ENCODE measurements at places on chromosomes 6 and 20.
A peak's percentile ranks its signal among the peaks of the same experiment; 100 is the strongest.

DNA sequence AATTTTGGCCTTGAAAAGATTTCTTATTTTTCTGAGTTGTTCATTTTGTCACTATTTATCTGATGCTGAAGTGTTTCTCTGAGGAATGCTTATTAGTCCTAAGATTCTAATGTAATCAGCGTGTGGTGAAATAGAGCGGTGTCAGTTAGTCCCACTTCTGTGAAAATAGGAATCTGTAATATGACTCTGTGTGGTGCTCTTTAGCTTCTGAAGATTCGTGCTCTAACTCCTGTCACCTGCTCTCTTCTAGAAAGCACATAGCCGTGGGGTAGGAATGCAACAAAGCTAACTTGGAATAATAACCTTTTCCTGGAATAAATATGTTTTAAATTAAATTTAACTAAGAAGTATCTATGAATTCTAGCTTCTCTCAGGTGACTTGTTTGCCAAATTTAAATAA, 90.4 kb downstream of the BCKDHB start:
- DNase-seq = no peak

DNA sequence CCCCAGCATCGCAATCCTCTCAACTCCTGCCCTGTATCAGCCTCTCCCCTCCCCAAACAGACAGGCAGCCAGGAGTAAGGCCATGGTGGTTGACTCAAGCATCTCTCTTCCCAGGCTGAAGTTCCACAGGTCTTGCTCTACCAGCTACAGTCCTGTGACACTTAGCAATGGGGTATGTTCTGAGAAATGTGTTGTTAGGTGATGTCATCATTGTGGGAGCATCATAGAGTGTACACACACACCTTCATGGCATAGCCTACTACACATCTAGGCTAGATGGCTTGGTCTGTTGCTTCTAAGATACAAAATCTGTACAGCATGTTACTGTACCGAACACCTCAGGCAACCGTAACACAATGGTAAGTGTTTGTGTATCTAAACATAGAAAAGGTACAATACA, 29.5 kb upstream of the BCAS1 start:
- no peak for DNase-seq

DNA sequence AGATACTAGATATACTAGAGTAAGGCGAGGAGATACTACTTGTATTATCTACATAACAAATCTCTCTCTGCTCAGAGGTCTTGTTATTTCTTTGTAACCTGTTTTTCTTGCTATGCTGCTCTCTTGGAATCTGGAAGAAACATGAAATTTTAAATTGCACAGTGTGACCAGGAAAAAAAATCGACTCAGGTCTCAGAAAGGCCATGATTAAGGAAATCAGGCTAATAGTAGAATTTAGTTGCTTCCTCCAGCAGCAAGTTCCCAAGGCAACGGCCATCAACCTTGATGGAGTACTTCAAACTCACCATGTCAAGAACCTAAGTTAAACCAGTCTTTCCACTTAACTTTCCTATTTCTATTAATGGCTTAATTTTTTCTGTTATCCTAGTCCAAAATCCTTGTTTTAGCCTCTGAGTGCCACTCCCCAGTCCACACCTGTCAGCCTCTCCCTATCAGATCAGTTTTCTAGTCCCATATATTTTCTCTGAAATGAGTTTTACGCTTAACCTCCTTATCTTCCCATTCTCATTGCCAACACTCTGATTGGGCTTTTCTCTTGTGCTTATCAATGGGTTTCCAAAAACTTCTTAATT, 87.7 kb upstream of the BEND3 start:
- DNase-seq = no peak

GRCh38 chr6:71496018-71496721, 207.6 kb downstream of the OGFRL1 start:
- peak; percentile 38 for DNase-seq

DNA sequence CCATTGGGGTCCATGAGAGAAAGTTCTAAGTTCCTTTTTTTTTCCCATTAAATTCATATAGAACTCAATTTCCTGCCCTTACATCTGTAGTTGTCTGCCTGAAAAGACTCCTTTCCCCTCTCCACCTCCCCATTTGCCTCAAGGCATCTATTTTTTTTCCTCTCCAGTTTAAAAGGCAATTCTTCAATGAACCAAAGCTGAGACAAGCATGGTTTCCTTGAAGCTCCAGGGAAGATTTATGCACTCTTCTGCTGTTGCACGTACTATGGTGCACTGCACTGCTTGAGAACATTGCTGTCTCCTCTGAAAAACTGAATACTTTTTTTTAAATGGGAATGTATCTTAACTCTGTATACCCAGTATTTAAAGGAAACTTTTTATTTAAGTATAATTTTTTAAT, 465.2 kb downstream of the CD83 start:
- DNase-seq = no peak

DNA sequence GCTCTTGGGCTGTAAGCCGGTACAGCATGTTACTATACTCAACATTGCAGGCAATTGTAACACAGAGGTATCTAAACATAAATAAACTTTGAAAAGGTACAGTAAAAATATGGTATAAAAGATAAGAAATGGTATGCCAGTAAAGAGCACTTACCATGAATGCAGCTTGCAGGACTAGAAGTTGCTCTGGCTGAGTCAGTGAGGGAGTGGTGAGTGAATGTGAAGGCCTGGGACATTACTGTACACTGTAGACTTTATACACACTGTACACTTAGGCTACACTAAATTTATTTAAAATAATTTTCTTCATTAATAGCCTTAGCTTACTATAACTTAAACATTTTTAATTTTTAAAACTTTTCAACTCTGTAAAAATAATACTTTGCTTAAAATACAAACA, 37.8 kb upstream of the ANKEF1 start:
- DNase-seq = no peak

GRCh38 chr6:113375950-113376846, 480.9 kb upstream of the MARCKS start:
- DNase-seq = peak; percentile 88

- DNase-seq = peak; percentile 3
These were observed 868 bp downstream of the LTV1 start for GRCh38 chr6:143844006-143844405.

GRCh38 chr6:137233911-137234863, 15.0 kb upstream of the IFNGR1 start:
- peak; percentile 87 for DNase-seq

- DNase-seq = no peak
These were observed 18.3 kb downstream of the DDX27 start for GRCh38 chr20:49237531-49237930.

DNA sequence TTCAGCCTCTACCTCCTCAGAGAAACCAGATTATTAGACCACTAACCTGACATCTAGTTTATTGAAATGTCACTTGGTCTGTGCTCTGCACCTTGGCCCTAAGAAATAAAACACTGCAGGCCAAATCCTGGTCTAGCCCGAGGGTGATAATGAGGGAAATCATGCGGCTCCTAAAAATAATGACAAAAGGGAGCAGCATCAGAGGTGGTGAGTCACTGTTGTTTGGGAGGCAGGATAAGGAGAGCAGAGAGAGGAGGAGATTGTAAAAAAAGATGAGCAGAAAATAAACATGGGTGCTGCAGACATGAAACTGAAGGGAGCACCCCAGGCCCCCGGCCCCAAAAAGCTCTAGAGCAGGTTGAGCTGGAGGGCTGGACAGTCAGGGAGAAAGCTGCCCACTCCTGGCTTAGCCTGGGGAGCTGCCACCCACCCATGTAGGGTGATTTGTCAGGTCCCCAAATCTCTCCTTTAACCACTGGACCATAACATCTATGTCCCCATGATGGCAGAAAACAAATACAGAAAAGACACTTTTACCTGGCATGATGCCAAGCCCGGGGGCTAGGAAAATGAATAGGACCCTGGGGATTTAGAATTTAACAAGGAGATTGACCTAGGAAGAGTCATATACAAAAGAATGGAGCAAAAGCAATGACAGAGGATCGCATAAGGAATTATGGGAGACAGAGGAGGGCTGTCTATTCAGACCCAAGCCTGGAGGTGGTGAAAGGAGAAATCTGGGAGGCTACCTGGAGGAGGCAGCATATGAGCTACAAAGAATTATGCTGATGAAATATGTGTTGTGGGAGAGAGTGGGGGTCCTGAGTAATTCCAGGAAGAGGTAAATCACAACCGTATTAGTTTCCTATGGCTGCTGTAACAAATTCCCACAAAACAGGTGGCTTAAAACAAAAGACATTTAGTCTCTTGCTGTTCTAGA, 103.7 kb downstream of the SNAP25 start:
- DNase-seq = peak; percentile 57

DNA sequence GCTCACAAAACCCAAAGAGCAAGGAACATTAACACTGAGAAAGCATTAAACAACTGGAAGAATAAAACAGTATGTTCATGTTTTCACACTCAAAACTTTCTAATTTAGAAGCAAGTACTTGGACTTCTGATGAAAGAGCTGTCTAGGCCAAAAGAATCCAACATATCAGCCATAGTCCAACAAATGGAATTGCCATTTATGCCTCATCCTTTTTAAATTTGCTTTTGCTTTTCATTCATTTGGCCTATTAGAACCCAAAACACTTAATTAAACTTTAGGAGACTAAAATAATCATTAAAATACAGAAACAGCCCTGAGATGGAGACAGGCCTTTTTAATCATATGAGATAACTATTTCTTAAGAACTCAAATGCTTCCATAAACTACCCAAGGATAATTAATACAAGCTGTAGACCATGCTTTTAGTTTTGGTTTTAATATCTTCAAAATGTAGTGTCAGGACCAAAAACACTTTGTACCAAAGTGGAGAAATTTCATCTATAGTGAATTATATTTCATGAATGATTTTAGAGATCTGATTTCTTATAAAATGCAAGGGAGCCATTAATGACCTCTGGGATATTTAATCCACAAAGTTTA, 166.5 kb downstream of the KIF6 start:
- no peak for DNase-seq

GRCh38 chr6:130788954-130789353, 38.3 kb upstream of the SMLR1 start:
- no peak for DNase-seq

- no peak for DNase-seq
These were observed 38.6 kb downstream of the OVOL2 start for GRCh38 chr20:18019068-18019467.

- DNase-seq = no peak
These were observed 247.6 kb downstream of the DLL1 start for GRCh38 chr6:170043150-170043819.

- no peak for DNase-seq
These were observed 486.9 kb downstream of the PKHD1 start for GRCh38 chr6:51600514-51600913.

DNA sequence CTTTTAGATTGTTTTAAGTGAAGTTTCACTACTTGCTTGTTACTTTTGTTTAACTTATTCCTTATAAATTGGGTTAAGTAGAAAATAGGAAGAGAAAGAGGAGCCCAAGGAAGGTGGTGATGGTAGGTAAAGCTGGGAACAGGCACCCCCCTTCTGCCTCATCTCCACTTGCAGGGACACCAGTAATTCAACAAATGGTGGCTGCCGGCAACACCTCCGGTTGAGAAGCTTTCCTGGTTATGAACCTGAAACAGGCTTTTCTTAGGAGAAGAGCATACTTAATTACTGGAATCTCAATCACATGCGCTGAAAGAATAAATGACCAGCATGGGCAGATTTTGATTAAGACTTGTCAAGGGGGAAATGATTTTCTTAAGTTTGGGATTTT, 158.9 kb upstream of the ZNF217 start:
- DNase-seq = no peak

DNA sequence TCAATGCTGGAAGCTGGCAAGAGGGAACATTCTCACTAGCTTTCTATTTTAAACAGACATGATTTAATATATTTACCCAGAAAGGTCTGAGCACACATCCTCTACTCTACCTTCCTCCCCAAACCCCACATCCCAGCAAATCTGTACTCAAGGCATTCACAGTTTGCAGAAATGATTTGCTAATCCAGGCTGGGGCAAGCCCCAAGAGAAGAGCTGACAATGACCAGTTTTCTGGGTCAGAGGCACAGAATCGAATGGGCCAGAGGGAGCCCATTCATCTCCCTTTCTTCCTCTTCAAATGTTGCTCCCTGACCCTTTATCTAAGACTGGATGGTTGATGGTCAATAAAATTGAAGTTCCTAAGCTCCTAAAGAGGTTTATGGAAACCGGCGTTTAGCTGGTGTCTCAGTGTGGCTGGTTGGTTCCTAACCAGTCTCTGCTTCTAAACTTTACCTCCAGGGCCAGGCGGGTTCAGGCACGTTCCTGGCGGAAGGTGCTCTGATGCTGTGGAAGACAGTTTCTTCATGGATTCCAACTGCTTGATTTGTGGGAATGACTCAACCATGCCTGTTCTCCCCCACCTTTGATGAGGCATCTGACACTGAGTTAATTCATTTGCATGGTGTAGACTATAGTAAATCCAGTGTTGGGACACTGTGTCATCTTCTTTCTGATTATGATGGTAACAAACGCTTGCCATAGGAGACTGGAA, 96.4 kb upstream of the IYD start:
- no peak for DNase-seq

DNA sequence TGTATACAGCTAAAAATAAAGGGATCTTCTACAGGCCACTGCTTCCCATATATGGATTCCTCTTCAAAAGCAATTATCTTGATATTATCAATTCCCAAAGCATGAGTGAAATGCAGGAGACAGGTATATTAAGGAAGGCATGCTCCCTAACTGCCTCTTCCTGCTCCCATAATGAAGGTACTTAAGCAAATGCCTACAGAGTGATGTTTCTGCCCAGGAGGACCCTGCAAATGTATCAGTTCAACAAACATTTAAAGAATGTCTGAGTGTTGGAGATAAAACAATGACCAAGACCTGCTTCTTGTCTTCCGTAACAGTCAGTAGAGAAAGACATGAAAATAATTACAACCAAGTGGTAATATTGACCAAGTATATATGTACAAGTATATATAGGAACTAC, 4.2 kb downstream of the UBE2J1 start:
- peak; percentile 59 for DNase-seq

DNA sequence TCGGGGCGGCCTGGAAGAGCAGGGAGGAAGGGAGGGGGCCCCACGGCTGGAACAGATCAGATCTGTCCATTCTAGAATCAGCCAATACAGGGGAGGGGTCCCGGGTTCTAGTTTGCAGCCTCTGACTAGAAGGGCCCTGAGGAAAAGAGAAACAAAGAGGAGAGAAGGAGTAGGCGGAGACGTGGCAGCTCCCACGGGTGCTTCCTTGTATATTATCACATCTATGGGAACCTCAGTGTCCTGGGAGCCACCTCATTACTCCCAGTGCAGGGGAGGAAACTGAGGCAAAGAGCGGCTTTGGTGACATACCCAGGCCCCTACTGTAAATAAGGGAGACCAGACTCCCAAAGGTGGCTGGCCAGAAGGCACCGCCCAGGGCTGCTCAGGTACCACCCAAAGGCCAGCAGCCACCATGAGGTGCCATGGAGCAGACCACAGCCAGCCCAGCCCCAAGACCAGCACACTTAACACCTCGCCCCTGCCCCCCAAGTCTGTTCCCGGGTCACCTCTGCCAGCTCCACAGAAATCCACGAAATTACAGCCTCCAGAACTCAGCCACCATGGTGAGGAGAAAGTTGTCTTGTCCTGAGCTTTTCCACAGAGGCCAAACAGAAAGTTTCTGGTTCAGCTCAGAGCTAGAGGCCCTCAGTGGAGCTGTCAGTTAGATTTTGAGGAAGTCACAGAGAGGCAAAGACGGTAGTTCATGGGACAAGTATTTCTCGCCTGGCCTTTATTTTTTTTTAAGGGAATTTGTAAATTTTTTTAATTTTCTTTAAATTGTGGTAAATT, 2.1 kb downstream of the ZC3H12D start:
- DNase-seq = no peak

- no peak for DNase-seq
These were observed 86.8 kb downstream of the GPR6 start for GRCh38 chr6:110064744-110065524.

- DNase-seq = no peak
These were observed 23.9 kb upstream of the ASCC3 start for GRCh38 chr6:100905067-100905466.

Measured in EL (cell line).